ENCODE measurements at places on chromosomes 16 and 17. TPM values are rescaled to one million over a fixed set of nuclear protein-coding genes. Genes with fewer than 3 reads are reported as not detected.

The SOST gene
- not detected for total RNA-seq

The INPP5K gene
- 23.1 TPM for total RNA-seq

The MT1M gene
- not detected for total RNA-seq

The ALDH3A1 gene
- total RNA-seq, result 843 TPM

The OR1E2 gene
- not detected for total RNA-seq

The LPCAT2 gene
- 7.4 TPM for total RNA-seq

The CBLN1 gene
- 0.06 TPM for total RNA-seq

The TPPP3 gene
- total RNA-seq, result 13.3 TPM

The ZNF594 gene
- 1.6 TPM for total RNA-seq

The C17orf113 gene
- total RNA-seq, result 0.52 TPM

The NGFR gene
- total RNA-seq, result 0.83 TPM

The TOM1L1 gene
- total RNA-seq, result 39.2 TPM

The IST1 gene
- 181 TPM for total RNA-seq

The MRPL38 gene
- total RNA-seq, result 131 TPM

The SHISA6 gene
- total RNA-seq, result not detected

The ABCC11 gene
- total RNA-seq, result 0.13 TPM

The CDC42EP4 gene
- 63.8 TPM for total RNA-seq

The NAGPA gene
- total RNA-seq, result 19.1 TPM

The SPIRE2 gene
- 7.7 TPM for total RNA-seq

The DOC2B gene
- total RNA-seq, result 0.54 TPM

The DEXI gene
- 36.9 TPM for total RNA-seq

The ODAD4 gene
- total RNA-seq, result 1.4 TPM

The FGF11 gene
- 1.2 TPM for total RNA-seq

The CDRT15 gene
- not detected for total RNA-seq

The CBFB gene
- total RNA-seq, result 50.4 TPM

The CTRB1 gene
- not detected for total RNA-seq

The OR3A3 gene
- total RNA-seq, result not detected

The P2RX5 gene
- total RNA-seq, result 23.6 TPM

The CASKIN1 gene
- 0.67 TPM for total RNA-seq

The DNAAF8 gene
- 0.46 TPM for total RNA-seq

The ANKRD40CL gene
- not detected for total RNA-seq

The FBXO39 gene
- total RNA-seq, result not detected

The KREMEN2 gene
- total RNA-seq, result 1.7 TPM

The PTGES3L gene
- total RNA-seq, result 0.84 TPM

The CNGB1 gene
- total RNA-seq, result 0.08 TPM

The MIS12 gene
- 20.1 TPM for total RNA-seq

The TRPV3 gene
- 0.44 TPM for total RNA-seq

The HSD3B7 gene
- 14.8 TPM for total RNA-seq

The ZG16B gene
- 0.46 TPM for total RNA-seq

The BAHCC1 gene
- total RNA-seq, result 15.9 TPM

The CHST4 gene
- total RNA-seq, result 0.08 TPM

The PLD6 gene
- 6.7 TPM for total RNA-seq

The CCL4L2 gene
- not detected for total RNA-seq

The TPSD1 gene
- not detected for total RNA-seq

The OR1A2 gene
- total RNA-seq, result not detected

The ITGA3 gene
- 429 TPM for total RNA-seq

The ABCA9 gene
- not detected for total RNA-seq

The KRTAP1-5 gene
- not detected for total RNA-seq
